ENCODE measurements at places on chromosomes 7 and 10.
A peak's percentile ranks its signal among the peaks of the same experiment; 100 is the strongest.

DNA sequence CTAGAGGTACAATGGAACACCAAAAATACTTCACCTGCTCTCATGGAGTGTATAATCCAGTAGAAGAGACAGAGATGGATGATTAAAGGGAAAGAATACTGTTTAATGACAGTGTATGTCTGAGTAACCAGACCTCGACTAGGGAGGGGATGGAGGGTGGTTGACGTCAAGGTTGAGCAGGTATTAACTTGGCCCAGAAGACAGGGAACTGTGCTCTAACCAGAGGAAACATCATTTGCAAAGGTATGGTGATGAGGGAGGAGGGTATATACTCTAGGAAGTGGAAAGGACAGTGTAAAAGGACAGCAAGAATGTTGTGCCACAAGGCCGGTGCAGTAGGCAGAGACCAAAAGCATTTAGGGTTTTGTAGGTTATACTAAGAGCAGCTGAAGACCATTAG, 2.9 kb downstream of the MIOS start:
- DNase-seq, result no peak

DNA sequence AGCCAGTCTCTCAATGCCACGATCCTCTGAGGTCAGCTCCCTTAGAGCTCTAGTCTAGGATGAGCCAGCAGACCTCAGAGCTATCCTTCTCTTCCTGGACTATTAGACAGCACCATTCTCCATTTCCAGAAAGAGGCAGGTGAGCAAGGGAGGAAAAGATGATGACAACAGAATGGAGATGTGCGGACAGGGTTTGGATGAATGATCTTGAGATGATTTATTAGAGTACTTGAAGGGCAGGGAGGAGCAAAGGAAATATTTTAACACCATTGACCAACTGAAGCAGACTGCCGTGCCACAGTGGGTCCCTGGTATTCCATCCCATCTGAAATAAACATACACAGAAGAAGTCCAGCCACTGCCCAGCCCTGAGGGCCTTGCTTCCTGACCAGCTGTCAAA, 94.3 kb downstream of the CFAP58 start:
- DNase-seq, result no peak

- no peak for DNase-seq
These were observed 90.1 kb downstream of the NPSR1 start for GRCh38 chr7:34747867-34748727.

DNA sequence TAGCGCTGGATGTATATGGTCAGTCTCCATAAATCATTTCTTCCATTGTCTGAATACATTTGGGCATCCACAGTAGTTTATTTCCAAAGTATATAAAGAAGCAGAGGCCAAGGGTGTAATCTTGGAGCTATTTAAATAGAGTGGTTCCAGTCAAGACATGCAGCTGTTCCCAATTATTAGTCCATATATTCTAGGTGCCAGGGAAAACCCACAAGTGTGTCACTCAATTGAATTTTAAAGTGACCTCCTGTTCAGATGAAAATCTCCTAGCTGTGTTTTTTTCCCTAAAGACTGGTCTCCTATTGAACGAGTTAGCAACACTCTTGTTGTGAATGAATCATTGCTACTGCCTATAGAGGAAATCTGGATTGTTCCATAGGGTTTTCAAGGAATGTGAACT, 260.2 kb upstream of the BMPER start:
- no peak for DNase-seq

- no peak for DNase-seq
These were observed 197.3 kb downstream of the PRPF18 start for GRCh38 chr10:13784067-13784466.

- DNase-seq, result no peak
These were observed 339.2 kb downstream of the LRMDA start for GRCh38 chr10:75770626-75771081.

- no peak for DNase-seq
These were observed 4.4 kb upstream of the VSTM4 start for GRCh38 chr10:49119746-49120145.

GRCh38 chr10:59880971-59881510, 25.3 kb downstream of the CCDC6 start:
- DNase-seq, result peak; percentile 82

DNA sequence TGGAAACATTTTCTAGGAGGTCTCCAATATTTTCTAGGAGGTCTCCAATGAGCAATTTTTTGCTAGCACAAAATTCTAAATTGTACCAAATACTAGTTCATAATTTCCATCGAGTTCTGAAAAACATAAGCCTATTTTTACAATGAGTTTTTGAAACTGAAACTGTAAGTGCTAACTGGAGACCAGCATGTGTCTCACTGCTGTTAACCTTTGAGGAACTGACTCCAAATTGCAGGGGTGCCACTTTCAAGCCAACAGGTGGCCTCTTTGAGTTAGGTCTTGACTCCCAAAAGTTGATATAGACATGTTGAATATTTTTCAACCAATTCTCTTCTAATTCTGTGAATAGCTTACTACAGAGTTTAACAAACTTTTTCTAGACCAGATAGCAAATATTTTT, 58.8 kb downstream of the CAV1 start:
- peak; percentile 75 for DNase-seq

GRCh38 chr10:132713421-132714095, 72.4 kb downstream of the NKX6-2 start:
- no peak for DNase-seq

GRCh38 chr10:87794285-87794684, 23.7 kb downstream of the ATAD1 start:
- peak; percentile 48 for DNase-seq

DNA sequence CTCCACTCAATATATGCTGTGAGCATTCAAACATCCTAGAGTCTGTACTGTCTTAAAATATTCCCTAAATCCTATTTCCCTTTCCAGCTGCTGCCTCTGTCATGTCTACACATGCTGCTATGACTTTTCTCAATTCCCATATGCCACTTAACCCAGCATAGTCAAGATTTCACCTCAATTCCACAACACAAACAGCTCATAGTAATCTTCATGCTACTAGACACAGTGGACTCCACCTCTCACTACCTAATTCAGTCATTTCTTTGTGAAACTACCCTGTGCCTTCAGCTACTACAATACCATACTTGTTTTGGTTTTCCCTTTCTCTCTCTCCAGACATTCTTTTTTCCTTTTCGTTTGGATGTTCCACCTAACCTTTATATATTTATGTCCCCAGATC, 45.5 kb downstream of the GSAP start:
- no peak for DNase-seq

- DNase-seq, result no peak
These were observed 557 bp downstream of the TMEM120A start for GRCh38 chr7:75993689-75994387.

DNA sequence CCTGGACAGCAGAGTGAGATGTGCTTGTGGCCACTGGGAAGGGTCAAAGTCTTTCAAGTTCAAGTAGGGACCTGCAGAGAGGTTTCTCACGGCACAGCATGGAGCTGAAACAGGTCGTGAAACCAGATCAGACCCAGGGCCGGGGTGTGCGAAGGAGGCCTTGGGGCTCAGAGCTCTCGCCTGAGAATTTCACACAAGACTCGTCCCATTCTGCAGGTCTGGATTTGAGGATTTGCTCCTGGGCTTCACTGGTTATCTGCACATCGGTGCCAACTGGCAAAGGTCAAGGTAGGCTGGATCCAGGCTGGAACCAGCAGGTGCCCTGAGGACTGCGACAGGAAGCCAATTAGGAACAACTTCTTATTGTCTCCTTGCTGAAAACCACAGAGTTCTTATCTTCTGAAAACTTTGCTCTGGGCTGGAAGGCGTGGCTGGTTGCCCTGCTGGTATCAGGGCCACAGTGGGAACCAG, 24.0 kb upstream of the GTF2I start:
- DNase-seq, result no peak
